Esophagus muscularis mucosa (tissue), 4 donors: ENCODE measurements at places on chromosomes 13 and 19. TPM values are rescaled to one million over a fixed set of nuclear protein-coding genes. Genes with fewer than 3 reads are reported as not detected.

The TUBA3C gene
- total RNA-seq = not detected

The KIR3DL1 gene
- total RNA-seq = not detected

The CBY2 gene
- total RNA-seq = not detected

The ZNF473 gene
- 7.1 TPM for total RNA-seq

The FXYD7 gene
- total RNA-seq = 0.71 TPM

The ZIK1 gene
- 4.6 TPM for total RNA-seq
